ENCODE measurements at places on chromosomes 4 and X.

DNA sequence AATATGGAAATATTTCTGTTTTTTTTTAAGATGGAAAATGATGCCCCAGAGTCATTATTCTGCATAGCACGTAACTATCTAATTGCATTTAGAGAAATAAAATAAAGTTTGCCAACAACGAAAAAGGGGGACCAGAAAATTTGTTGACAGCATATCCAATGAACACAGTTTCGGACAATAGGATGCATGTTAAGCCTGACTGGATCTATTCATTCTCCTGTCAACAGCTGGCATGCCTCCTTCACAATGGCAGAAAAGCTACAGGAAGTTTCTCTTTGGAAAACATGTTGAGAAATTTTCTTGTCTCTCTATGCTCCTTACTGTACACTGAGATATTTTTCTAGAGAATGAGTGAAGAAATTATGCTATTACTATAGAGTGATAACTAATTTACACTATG, 262.5 kb downstream of the GRID2 start:
- no peak for DNase-seq

DNA sequence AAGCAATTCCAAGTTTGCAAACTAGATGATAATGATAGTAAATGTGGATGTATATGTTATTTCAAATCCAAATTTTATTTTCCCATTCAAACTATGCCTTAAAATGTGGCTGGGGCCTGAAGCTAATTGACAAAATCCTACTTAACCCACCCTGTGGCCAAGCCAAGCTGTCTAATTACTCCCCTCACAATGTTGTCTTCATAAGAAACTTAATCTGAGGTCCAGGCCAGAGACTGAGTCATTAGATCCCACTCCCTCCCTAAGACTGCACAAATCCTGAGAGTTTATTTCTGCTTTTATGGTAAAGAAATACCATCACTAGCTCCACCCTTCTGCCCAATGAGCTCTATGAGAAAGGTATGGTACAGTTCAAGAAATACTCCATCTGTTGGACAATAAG, 16.6 kb downstream of the SMPX start:
- no peak for DNase-seq

- DNase-seq, result no peak
Observed at GRCh38 chrX:17616936-17617335, 120.4 kb upstream of the SCML1 start.

GRCh38 chrX:96591421-96591820, 93.2 kb upstream of the DIAPH2 start:
- no peak for DNase-seq

DNA sequence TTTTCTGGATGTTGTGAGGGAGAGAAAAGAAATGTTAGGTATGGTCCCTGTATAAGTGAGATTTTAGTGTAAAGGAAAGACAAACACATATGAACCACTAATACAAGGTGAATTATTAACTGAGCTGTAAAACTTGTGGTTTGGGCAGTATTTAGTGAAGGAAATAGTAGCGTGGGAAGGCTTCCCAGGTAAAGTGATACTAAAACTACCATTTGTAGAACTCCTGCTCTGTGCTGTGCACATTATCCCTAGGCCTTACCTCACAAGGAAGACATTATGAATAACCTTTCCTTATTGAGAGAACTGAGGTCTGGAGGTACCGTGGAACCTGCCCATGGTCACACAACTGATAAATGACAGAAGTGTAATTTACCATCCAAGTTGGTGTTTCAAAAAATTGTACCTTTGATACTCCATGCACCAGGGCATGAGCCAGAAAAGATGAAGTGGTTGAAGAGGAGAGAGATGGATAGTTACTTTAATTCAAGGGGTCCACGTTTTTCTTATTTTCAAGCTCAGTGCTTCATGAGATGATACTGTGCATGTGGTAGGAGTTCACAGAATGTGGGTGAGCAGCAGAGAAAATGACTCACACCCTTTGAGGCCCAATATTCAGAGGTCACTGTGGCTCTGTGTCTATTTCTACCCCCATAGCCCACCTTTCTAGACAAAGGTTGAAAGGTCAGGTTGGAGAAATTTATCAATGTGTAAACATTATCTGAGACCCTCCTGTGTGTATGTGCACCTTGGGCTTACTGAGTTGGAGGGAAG, 2.6 kb upstream of the VSIG4 start:
- no peak for DNase-seq

GRCh38 chr4:184732126-184732525, 1.8 kb downstream of the CENPU start:
- no peak for DNase-seq

DNA sequence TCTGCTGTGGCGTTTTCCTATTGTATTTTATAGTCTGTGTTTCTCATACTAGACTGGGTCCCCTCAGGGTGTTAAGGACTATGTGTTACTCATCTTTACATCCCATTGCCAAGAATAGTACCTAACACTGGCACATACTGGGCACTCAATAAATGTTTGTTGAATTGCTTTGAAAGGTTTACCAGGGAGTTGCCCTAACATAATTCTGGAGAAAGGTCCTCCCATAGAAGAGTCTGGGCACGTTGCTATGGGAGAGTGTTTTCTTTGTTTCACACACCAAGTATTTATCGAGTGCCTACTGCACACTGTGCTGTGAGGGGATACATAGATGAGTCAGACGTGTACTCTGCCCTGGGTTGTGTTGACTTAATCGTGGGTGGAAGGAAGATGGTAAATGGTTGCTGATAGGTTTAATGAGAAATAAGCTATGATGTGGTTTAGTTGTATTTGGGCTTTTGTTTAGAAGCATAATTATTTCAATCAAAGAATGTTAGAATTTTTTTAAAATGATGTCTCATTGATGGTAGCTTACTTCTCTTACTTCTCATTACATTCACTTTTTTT, 42.9 kb downstream of the AFF1 start:
- DNase-seq, result no peak

GRCh38 chr4:107130157-107130556, 94.0 kb upstream of the DKK2 start:
- DNase-seq, result no peak

DNA sequence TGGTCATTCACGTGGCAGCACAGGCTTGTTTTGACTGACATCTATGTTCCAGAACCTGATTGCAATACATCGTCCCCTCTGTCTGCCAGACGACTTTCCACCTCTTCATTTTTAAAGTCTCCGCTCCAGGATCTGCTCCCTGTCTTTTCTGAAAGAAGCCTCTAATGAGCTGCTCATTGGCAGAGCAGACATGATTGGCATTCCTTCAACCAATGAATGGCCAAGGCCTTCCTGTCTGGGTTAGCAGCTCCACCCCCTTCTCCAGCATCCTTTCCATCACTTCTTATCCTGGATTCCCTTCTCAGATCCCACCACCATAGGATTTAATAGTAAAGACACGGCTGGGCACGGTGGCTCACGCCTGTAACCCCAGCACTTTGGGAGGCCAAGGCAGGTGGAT, 202.7 kb upstream of the KLF3 start:
- no peak for DNase-seq

GRCh38 chrX:133645256-133645655, 230.0 kb upstream of the GPC4 start:
- no peak for DNase-seq

GRCh38 chrX:150308532-150309157, 54.5 kb upstream of the MAMLD1 start:
- no peak for DNase-seq

DNA sequence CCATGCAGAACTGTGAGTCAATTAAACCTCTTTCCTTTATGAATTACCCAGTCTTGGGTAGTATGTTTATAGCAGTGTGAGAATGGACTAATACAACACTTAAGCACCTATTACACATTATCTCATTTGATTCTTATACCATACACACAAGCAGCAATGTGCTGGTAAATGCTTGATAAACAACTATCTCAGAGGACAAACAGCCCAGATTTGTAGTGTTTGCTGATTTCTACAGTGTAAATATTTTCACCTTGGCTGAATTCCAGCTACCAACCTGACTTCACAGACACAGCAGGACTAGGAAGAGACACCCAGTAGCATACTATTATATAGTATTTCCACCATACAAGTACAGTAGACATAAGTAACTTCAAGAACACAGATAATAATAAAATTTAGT, 406.5 kb upstream of the CNKSR2 start:
- no peak for DNase-seq

GRCh38 chr4:57462843-57463242, 352.7 kb upstream of the IGFBP7 start:
- no peak for DNase-seq

- no peak for DNase-seq
Observed at GRCh38 chr4:10041036-10041435, 19.7 kb upstream of the SLC2A9 start.

All from activated CD8-positive, alpha-beta memory T cell treated with anti-CD3 and anti-CD28 coated beads, Interleukin-2, amount 50 U/mL, for 48 hours (primary cell).